ENCODE measurements at places on chromosomes 11 and 22.
A peak's percentile ranks its signal among the peaks of the same experiment; 100 is the strongest.

DNA sequence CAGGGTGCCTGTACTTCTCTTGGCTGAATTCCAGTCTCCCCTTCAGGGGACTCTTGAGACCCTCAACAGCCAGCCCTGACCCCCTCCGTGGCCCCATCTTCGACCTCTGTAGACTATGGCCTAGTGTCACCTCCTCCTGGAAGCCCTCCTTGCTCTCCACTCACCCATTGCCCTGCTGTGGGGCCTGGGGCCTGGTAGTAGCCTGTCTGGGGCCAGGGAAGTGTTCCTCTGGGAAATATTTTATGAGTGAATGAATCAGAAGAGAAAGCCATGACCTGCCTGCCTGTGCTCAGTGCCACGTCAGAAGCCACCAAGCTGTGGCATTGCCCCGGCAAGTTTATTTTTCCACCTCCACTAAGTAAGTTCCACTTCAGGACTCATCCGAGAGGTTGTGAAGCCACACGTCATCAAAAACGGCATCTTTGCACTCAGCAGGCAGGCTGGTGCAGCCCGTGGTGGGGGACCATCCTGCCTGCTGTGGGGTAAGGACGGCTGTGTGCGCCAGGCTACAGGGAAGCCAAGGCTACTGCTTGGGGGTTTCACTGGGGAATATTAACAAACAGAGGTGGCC lies 59.6 kb upstream of the PPARA start:
- DNase-seq = no peak

GRCh38 chr22:25840167-25840566 lies 98.2 kb downstream of the MYO18B start:
- no peak for DNase-seq

GRCh38 chr11:88281317-88281712 lies 56.2 kb downstream of the CTSC start:
- DNase-seq = peak; percentile 48

DNA sequence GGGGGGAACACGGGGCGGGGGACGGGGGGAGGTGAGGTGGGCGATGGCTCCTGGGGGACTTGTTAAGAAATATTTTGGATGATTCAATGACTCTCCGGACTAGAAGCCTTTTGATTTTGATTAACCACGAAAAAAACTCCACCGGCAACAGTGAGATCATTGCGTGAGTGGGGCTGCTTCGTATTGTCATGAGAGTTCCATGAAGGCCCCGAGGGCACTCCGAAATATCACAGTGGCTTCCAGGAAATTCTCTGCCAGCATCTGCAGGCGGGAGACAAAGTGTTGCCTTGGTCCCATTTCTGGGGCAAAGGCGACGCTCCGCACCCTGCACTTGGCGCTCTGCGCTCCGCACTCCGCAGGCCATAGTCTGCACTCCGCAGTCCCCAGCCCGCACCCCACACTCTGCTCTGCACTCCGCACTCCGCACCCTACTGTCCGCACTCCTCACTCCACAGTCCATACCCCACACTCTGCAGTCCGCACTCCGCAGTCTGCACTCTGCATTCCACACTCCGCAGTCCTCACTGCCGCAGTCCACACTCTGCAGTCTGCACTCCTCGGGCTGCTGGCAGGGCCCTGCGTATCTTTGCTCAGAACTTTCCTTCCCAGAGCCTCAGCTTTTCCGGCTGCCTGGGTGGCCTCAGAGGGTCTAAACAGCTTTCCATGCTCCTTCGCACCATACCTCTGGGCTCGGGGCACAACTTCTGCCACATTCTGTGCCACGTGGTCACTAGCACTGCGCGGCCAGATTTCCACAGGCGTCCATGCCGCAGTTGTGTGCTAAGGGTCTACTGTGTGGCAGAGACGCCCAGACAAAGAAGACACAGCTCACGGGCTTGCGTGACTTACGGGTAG lies 61.1 kb downstream of the LINC01488 start:
- DNase-seq = no peak

Measured in lung microvascular endothelial cell (primary cell).